Cardiac muscle cell (in vitro differentiated cells and primary cell): ENCODE measurements at places on chromosomes 2 and 18. TPM values are rescaled to one million over a fixed set of nuclear protein-coding genes. Genes with fewer than 3 reads are reported as not detected.

The LHCGR gene
- 0.51 TPM in 1 of 2 replicates, not detected in the other for polyA plus RNA-seq

The PRSS56 gene
- 0.07 TPM in 1 of 2 replicates, not detected in the other for polyA plus RNA-seq

The TTC31 gene
- polyA plus RNA-seq, result 23.0 and 29.1 TPM in 2 replicates

The CHST10 gene
- polyA plus RNA-seq, result 21.0 and 30.0 TPM in 2 replicates

The TSPYL6 gene
- polyA plus RNA-seq, result not detected in 2 replicates

The ANKZF1 gene
- 135 and 175 TPM in 2 replicates for polyA plus RNA-seq
